Activated CD8-positive, alpha-beta memory T cell treated with anti-CD3 and anti-CD28 coated beads, Interleukin-2, amount 50 U/mL, for 4 hours (primary cell): ENCODE measurements at places on chromosomes 7 and 10.

GRCh38 chr7:42082144-42082543, 154.9 kb downstream of the GLI3 start:
- DNase-seq: no peak

DNA sequence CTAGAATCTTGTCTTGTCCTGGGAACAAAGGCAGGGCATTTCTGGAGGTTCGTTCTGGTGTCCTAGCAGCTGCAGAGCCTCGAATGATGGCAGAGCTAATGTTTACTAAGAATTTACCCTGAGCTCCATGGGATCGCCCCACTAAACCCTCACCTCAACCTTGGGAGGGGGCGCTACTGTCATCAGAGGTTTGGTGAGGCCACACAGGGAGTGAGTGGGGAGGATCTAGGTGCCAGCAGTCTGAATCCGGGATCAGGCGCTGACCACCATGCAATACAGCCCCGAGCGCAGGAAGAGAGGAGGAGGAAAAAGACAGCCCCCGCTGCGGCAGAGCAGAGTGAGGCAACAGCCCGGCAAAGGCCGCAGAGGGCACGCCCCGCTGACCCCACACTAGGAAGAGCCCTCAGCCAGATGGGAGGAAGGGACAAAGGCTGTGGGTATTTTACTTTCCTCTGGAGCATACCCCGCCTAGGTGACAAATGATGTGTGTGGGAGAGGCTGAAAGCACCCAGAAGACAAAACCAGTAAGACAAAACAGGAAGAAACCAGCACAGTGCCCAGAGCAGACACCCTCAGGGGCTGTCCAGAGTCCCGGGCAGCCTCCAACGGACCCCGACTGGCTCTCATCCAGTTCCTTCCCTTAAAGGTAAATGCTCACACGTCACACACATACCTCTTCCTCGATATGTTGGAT, 103.5 kb downstream of the FAM53B start:
- no peak for DNase-seq

DNA sequence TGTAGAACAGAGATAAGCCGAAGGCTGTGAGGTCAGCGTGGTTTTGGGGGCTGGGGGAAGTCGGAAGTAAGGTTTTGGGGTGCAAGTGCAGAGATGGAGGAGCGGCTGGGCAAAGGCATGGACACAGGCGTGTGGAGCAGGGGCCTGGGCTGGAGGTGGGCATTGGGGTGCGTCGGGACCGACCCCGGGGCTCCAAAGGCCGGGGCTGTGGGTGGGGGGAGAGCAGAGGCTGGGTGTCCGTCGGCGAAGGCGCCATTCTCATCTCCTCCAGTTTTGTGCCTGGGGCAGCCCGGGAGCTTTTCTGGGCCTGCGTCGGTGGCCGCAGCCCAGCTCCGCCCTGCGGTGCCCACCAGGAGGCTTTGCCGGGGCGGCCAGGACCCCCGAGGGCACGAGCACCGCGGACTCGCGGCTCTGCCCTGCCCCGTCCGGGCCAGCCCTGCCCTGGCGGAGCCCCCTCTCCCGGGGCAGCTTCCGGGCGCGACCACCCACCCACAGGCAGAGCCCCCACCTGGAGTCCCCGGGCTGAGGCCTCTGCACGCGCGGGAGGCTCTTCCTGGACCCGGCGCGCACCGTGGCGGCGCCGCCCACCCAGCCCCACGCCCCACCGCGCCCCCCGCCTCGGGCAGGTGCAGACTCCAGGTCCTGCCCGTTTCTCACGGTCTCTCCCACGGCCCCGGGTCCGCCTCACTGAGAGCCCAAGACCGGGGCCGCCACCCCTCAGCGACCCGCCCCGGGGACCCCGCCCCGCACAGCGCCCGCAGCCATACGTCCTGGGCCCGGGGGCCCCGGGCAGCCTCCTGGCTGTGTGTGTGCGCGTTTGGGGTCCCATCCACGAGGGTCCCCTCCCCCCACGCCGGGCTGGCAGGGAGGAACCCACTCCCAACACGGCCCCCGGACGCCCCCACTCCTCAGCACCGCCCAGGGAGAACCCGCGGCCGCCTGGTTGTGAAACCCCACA, 7.7 kb upstream of the SCART1 start:
- no peak for DNase-seq

- DNase-seq: no peak
Measured at GRCh38 chr7:7812112-7812511, 93.7 kb upstream of the RPA3 start.

DNA sequence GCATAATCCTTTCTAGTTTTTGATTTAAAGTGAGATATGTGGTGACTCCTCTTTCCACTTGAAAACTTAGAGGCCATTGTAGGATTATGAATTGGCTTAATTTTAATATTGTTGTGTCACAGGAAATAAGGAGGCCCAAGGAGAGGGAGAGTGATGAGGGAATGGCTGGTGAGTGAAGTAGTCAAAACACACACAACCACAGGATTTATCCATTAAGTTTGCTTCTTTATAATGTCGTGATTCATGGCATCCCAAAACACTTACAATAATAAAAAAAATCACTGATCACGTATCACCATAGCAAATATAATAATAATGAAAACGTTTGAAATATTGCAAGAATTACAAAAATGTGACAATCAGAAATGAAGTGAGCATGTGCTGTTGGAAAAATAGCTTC, 1215.5 kb upstream of the LRRTM3 start:
- DNase-seq: no peak

DNA sequence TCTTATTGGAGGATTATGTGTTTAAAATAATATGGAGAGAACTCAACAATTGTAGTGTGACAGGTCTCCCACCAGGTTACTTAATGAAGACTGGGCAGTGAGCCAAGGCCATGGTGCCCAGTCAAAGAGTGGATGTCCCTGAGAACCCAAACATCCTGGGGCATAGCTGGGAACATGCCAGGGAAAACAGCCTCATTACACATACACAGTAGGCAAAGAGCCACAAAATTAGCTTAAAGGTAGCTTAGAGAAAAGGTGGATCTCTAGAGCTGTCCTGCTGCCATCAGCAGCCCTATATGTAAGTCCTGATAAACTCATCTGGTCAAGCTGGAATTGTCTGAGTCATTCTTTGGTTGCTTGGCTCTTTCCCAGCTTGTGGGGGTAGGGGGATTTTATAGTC, 287.8 kb downstream of the PHF14 start:
- no peak for DNase-seq

DNA sequence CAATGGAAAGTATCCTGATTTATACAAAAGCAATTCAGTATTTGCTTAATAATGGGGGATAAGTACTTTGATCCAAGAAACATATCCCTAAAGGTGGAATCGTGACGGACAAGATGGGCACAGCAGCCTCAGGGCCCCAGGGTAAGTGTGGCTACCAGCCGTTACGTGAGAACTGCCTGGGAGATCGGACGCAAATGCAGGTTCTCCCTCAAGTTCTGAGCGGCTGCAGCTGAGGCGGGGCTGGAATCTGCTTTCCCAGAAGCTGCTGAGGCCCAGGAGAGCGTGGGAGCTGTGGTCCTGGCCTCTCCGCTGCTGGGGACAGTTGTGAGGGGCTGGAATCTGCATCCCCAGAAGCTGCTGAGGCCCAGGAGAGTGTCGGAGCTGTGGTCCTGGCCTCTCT, 13.5 kb downstream of the FOXL3 start:
- DNase-seq: no peak

DNA sequence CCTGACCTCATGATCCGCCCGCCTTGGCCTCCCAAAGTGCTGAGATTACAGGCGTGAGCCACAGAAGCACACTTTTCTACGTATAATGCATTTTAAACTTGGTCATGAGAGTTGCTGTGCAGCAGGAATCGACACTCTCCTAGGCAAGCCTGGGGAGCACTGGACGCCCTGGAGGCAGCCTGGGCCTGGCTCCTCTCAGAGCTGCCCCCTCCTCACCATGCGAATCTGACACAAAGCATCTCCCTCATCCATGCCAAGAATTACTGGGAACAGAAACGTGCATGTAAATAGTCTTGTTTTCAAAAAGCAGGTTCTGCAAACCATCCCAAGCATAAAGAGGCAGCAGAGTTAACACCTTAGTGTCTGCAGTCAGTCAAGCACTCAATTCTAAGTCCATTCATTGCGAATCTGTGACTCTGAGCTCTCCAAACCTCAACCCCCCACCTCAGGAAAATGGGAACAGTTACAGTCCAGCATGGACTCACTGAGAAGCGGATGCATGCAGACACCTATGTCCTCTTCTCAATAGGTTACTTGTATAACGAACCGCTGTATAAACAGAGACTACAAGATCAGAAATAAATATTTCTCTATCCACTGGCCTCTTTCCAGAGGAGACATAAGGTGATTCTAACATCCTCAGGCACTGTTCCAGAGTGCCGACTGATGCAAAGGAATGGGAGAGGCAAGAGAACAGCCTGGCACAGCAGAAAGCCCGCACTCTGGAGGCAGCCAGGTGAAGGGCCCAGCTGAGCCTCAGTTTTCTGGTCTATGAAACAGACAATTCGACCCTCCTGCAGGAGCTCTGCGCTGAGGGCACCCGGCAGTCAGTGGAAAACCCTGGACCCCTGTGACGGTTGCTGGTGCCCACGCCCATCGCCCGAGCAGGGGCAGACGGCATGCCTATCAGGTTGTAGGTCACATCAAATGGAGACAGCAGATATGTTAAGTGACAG, 68.9 kb downstream of the MAD1L1 start:
- no peak for DNase-seq

DNA sequence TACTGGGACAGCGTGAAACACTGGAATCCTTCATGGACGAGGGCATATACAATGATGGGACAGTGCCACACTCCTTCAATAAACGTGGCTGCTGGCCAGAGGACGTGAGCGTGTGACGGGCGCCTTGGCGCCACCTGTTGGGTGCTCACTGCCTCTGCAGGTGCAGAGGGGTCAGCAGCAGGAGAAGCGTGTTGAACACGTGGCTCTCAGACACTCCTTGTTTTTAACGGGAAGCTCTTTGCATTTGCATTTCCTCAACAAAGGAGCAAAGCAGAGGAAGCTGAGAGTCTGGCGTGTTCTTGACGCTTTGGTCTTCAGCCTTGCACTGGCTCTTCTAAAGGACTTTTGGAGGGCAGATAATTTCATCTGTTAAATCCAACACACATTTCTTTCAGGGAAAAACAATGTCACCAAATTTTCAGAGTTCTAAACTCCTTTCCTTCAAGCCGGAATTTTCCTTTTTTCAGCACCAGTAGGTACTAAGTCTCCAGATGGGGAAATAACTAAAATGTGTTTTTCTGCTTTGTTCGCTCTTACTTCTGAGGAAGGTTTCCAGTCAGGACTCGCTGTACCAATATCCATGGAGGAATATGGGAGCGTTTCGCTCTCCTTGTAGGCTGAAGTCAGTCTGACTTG, 2.9 kb upstream of the GET4 start:
- DNase-seq: peak; percentile 69

DNA sequence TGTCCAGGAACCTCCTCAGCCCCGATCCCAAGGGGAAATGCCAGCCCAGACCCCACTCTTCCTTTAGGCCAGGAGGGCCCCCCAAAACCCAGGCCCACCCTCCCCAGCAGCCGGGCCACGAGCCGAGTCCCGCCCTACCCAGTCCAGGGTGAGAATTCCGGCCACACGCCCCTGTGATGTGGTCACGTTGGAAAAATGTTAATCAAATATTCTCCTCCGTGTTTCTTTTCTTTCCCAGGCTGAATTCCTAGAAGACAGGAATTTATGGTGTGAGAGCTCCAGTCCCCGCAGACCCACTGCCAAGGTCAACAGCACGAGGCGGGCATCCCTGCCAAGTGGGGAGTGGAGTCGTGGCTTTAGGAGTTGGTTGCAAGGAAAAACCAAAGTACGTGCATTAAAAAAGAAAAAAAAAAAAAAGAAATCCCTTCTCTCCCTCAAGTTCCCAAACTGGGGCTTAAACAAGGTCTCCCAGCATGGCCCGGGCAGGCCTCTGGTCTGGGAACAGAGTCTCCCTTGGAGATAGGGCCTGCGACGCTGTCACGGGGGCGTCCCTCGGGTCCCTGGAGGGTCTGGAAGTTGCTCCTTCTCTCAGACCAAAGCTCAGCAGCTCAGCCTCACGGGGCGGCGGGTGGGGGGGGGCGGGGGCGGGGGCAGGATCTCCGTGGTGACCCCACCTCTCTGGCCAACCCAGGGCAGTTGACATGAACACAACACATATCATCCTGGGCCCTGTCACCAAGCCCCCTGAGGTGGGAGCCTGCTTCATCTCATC, 28.1 kb upstream of the ELN start:
- no peak for DNase-seq

DNA sequence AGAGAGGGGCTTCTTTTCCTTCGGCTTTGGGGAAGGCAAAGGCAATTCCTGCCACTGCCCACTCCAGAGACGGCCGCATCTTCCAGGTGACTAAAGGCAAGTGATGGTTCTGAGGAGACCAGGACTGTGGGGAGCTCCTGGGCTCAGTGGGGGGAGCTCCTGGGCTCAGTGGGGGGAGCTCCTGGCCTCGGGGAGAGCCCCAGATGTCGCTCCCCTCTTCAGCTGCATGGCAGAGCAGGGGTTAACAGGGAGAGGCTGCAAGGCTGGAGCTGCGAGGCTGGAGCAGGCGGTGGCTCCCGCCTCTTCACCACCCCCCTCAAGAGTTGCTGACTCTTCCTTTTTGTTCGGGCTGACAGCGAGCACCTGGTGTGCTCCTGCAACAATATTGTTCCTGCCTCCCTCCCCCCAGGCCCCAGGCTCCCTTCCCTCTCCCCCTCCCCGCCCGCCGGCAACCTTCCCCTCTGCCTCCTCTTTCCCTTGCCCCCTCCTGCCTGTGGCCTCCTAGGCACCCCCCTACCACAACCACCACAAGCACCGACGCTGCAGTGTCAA, 56.3 kb upstream of the LBX1 start:
- no peak for DNase-seq

DNA sequence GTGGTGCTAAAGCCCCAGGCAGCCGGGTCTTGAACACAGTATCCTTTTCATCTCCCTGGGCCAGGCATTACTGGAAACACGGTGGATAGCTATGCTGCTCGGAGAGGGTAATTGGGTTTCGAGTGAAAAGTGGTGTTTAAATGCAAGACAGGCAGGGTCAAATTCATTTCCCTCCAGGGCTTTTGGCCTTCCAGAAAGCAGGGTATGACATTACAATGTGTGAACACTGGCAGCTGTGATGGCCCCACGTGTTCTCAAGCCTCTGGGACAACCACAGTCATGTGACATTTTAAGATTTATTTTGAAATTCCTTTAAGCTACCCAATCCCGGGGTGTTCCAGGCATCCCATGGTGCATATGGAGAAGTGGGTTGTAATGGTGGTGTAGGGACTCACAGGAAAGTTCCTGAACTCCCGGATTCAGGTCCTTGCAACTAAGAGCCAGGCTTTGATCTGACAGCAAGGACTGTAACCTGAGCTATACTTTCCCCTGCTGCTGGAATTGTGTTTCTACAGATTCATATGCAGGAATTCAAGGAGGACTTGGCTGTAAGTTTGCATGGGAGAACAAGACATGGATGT, 46.8 kb downstream of the INSYN2A start:
- DNase-seq: no peak

DNA sequence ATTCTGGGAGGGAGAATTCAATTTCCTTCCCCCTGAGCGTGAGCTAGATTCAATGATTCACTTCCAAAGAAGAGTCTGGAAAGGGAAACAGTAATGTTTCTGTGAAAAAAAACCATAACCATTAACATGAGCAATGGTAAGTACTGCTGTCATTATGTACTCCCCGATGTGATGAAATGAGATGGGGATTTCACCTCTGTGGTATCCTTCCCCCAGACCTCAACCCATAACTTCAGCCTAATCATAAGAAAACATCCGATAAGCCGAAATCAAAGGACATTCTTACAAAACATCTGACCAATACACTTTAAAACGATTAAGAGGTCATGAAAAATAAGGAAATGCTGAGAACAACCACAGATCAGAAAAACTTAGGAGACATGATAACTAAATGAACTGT, 27.2 kb downstream of the EZH2 start:
- no peak for DNase-seq

- peak; percentile 68 for DNase-seq
Measured at GRCh38 chr10:6203331-6204062, 765 bp downstream of the PFKFB3 start.
